ENCODE measurements at places on chromosomes 1 and 21.

GRCh38 chr1:197692965-197693364 is 82.3 kb downstream of the DENND1B start:
- no peak for DNase-seq

DNA sequence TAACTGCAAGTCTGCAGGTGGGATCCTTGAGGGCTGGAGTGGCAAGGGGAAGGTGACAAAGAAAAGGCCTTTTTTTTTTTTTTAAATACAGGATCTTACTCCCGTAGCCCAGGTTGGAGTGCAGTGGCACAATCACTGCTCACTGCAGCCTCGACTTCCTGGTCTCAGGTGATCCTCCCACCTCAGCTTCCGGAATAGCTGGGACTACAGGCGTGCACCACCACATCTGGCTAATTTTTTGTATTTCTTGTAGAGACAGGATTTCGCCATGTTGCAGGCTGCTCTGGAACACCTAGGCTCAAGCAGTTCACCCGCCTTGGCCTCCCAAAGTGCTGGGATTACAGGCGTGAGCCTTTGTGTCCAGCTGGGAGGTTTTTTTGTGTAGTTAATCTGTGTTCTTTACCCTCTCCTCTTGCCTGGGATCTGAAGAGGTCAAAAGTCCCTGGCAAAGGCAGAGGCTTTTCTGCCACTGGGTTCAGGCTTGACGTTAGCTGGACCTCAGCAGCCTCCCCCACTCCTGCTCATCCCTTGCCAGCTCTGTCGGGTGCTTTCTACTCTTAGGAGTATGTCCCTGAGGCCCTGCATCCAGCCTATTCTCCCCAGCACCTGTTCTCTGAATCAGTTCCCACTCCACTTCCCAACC is 5.2 kb downstream of the IL6R start:
- DNase-seq = no peak

DNA sequence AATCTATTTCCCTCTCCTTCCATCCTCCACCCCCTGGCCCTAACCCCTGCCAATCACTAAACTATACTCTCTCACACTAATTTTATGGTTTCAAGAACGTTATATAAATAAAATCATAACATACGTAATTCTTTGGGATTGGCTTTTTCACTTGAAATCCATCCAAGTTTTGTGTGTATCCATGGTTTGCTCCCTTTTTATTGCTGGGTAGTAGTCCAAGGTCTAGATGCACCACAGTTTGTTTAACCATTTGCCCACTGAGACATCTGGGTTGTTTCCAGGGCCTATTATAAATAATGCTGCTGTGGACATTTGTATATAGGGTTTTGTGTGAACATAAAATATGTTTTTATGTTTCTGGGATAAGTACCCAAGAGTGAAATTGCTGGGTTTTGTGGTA is 61.4 kb downstream of the TEX35 start:
- no peak for DNase-seq

DNA sequence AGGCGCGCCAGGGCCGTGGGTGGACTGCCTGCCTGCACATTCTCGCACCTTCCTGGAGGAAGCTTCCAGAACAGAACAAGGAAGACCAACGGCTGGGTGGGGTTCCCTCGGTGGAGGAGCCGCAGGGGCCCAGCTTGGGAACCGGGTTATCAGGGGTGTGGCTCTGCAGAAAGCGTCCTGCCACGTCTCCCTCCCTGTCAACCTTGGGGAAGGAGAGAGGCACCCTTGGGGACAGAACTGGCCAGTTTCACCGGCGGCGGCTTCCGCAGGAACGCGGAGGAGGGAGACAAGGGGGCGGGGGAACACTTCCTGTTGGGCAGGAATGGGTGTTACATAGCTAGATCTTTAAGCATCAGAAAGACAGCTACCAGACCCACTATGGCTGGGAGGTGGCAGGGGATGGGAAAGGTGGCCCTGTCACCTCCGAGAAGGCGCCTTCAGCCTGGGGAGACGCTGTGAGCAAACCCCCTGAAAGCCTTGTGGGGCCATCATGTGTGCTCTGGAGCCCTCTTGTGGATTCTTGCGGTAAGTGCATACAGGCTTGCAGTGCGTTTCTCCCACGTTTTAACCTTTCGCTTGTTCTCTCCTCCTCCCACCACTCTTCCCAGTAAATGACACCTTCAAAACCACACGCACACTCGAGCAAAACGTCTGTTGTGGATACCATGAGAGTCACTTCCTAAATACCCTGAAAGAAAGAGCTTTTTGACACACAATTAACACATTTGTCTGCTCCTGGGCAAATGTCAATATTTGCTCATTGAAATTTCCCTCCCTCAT is 3.8 kb upstream of the PLEKHA6 start:
- no peak for DNase-seq

DNA sequence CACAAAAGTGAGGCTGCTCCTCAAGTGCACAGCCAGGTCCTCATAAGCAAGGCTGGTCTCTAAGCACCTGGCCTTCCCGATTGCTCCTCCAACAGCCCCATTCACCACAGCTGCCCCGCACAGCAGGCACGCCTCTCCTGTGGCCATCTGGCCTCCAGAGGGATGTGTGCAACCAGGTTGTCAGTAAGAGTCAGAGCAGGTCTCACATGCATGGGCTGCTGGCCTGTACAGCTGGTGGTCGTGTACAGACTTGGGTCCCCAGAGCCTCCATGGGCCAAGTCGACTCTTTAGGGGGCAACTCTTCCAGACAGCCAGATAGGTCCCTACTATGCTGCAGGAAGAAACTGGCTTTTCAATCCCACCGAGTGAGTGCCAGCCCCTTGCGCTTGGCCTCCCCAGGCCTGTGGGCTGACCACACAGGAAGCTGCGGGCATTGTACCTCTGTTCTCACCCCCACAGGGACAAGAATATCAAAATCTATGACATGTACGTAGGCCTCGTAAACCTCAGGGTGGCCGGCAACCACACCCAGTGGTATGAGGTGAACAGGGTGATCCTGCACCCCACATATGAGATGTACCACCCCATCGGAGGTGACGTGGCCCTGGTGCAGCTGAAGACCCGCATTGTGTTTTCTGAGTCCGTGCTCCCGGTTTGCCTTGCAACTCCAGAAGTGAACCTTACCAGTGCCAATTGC is 1.4 kb downstream of the PRSS38 start:
- no peak for DNase-seq

DNA sequence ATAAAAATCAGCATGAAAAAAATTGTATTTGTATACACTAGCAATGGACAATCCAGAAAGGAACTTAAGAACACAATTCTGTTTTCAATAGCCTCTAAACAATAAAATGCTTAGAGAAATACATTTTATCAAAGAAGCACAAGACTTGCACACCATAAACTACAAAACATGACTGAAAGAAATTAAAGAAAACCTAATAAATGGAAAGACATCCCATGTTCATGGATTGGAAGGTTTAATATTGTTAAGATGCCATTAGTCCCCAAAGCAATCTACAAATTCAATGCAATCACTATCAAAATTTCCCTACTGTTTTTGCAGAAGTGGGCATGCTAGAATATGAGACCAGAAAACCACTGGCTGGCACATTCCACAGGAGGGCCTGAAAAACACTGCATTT is 49.4 kb downstream of the PRSS38 start:
- no peak for DNase-seq

DNA sequence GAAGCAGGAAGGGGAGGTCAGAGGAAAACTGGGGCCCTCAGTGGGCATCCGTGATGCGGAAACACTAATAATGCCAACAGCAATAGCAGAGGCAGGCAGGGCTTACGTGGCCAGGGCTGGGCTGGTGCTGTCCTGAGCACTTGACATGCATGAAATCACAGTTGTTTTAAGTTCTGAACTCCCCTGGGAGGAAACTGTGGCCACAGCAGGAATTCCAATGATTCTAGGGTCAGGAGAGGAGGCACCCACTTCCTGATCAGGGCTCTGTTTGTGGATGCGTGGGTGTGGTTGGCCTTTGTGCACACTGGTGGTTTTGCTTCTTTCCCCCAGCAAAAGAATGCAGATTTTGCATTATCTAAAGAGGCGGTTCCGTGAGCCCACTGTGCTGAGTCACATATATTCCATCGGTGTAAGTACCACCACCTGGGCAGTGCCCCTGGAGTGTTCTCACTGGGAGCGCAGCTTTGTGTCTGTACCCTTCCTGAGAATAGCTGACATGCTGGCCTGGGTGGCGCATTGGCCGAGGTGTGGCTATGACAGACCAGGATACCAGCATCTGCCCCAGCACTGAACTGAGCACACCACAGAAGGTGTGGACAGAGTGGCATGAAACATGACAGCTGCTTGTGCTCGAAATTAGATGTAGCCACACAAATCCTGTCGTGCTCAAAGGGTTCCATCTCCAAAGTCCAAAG is 71.0 kb downstream of the PDE9A start:
- peak; percentile 17 for DNase-seq

- no peak for DNase-seq
Observed at GRCh38 chr1:89962024-89962741, 32.7 kb upstream of the ZNF326 start.

DNA sequence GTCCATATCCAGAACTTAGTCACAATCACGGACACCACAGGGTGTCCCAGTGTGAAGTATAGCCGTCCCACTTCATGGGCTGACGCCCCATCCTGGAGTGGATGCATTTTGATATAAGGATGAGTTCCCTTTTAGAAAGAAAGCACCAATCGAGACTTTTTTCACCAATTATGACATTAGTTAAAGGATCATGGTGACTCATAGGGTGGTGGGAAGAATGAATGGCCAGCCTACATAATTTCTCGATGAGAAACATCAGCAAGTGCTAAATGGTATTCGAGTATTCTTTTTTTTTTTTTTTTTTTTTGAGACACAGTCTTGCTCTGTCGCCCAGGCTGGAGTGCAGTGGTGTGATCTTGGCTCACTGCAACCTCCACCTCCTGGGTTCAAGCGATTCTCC is 38.5 kb upstream of the USP1 start:
- peak; percentile 64 for DNase-seq

GRCh38 chr1:209104646-209105045 is 478.9 kb upstream of the CAMK1G start:
- DNase-seq = no peak

DNA sequence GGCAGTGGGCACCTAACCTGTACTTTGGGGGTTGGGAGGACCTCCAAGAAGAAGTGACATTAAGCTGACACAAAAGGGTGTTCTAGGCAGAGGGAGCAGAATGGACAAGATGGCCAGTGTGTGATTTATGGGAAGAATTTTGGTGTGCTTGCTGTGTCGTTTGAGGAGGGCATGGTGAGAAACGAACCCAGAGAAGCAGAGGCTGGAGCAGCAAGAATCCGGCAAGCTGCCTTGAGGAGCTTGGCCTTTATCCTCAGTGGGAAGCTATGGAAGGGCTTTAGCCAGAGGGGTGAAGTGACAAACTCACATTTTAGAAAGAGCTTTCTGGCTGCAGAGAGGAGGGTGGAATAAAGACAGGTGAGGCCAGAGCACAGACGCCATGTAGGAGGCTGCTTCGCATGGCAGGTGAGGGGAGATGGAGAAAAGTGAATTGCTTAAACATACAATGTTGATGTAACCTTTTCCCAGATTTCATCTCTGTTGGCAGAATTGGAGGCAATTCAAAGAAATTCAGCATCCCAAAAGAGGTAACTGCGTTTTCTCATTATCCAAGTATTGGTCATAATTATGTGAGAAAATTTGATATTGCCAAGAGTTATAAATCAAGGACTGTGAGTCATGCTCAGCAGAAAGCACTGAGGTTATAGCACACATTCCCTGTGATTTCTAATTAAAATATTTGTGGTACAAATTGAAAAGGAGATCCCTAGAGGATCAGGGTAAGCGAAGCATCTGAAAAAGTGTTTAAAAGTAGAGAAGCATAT is 26.5 kb downstream of the TRIM45 start:
- peak; percentile 89 for DNase-seq

- no peak for DNase-seq
Observed at GRCh38 chr1:210185063-210185462, 47.5 kb upstream of the SERTAD4 start.

GRCh38 chr1:69263921-69264391 is 303.8 kb upstream of the LRRC7 start:
- DNase-seq = peak; percentile 94

- no peak for DNase-seq
Observed at GRCh38 chr1:162416215-162416614, 4.3 kb upstream of the SH2D1B start.

DNA sequence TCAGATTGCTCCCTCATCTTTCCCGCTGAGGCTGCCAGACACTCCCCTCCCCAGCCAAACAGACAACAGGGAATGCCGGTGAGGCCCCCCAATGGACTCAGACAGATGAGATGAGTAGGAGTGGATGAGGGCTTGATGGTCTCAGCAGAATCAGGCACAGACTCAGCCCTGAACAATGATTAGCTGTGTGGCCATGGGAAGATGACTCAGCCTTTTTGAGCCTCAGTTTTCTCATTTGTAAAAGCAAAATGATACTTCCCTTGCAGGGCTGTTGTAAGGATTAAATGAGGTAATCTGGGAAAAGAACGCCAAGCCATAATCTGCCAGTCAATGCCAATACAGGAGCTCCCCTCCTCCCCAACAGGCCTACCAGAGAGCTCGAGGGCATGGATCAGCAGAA is 12.4 kb downstream of the C1orf198 start:
- DNase-seq = no peak

DNA sequence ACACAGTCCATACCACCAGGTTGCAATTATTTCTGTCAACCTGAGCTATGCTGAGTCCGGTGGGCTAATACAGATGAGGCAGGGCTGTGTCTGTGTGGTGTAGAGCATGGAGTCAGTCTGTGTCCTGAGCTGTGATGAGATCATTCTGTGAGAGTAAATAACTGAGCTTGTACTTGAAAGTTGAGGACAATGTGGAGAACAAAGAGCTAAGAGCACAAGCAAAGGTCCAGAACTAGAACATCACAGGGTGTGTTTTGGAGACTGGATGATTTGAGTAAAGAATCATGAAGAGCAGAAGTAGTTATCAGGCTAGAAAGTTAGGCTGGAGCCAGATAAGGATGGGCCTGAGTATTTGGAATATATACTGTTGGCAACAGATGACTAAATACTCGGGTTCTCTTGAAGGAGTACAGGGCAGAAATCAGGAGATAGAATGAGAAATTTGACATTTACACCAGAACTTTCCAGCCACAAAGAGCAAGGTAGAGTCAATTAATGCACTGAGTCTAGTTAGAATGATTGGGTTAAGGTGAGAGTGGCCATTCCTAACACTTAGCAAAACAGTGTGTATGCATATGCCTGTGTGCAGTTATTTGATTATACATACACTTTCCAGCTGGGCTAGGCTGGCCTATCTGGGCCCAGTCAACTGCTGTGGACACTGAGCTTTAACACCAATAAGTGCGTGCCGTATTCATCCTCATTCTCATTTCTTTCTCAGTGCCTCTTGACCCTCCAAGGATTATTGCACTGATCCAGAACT is 48.8 kb downstream of the LEPR start:
- no peak for DNase-seq

- DNase-seq = no peak
Observed at GRCh38 chr21:14886001-14886400, 178.8 kb downstream of the NRIP1 start.
